ENCODE measurements at places on chromosomes 13 and 19. TPM values are rescaled to one million over a fixed set of nuclear protein-coding genes. Genes with fewer than 3 reads are reported as not detected.

The THAP8 gene
- total RNA-seq: 4.6 TPM

DNA sequence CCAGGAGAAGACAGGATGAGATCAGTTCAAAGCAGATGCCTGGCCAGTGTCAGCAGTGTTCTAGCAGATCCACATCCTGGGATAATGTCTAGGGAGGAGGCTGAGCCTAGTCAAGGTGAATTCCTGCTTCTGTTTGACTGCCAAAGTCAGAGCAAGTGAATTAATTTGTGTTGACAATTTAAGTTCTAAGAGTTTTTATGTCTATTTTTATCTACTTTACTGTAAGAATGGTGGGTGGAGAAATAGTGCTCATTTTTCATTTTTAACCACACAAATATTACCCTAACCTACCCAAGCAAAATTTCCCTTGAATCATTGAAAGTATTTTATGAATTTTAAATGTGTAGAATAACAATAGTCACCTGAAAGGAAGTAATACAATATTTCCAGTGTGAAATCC lies 207.6 kb upstream of the SLC10A2 start:
- DNase-seq: no peak
- no peak overlapping the region for H3K4me3 ChIP-seq
- H3K27ac ChIP-seq: no peak overlapping the region
- no peaks in the 10 kb centered on the region for H3K36me3 ChIP-seq

The ZNF793 gene
- total RNA-seq: 2.9 TPM

DNA sequence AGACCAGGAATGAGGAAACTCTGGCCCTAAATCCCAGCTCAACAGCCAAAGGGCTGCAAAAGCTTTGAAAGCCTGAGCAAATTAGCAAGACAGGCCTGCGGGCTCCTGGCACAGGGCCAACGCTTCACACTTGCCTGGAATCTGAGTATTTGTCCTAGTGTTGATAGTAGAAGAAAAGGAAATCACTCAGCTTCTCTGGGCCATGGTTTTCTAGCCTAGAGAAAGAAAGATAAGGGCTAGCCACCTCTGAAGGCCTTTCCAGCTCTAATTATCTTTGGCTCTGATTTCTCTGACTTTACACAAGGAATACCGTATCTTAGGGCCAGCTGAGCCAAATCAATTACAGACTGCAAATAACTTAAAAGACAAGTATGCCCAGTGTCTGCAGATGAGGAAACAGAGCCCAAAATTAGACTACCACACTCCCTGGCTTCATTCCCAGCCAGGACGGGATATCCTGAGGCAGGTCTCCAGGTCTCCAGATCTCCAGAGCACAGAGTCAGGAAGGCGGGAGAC lies 69.6 kb downstream of the STK24 start:
- H3K4me3 ChIP-seq: no peak overlapping the region
- no peaks in the 10 kb centered on the region for H3K36me3 ChIP-seq
- no peaks in the 10 kb centered on the region for H3K27me3 ChIP-seq
- DNase-seq: peak; percentile 69

DNA sequence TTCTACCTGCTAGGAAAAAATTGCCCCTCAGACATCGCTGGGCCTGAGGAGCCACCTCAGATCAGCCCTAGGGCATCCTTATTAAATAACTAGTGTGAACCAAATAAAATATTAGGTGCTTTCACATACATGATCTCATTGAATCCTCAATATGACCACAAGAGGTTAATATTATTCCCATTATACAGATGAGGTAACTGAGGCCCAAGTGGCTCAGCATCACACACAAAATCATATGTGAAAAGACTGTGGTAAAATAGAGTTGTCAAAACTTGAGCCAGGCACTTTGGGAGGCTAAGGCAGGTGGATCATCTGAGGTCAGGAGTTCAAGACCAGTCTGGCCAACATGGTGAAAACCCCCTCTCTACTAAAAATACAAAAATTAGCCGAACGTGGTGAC lies 2.9 kb upstream of the DMKN start:
- H3K36me3 ChIP-seq: no peaks in the 10 kb centered on the region
- H3K27me3 ChIP-seq: no peaks in the 10 kb centered on the region
- no peak for DNase-seq
- H3K27ac ChIP-seq: no peak overlapping the region

All from colonic mucosa (tissue), 4 donors.